ENCODE measurements at places on chromosomes 1 and 21. TPM values are rescaled to one million over a fixed set of nuclear protein-coding genes. Genes with fewer than 3 reads are reported as not detected.
A peak's percentile ranks its signal among the peaks of the same experiment; 100 is the strongest.

- DNase-seq: no peak
- no peak overlapping the region for H3K27ac ChIP-seq
- H3K36me3 ChIP-seq: no peaks in the 10 kb centered on the region
- no peak overlapping the region for H3K4me3 ChIP-seq
- peaks cover 4% of the 10 kb centered on the region for H3K4me1 ChIP-seq
Measured at GRCh38 chr1:171655746-171656116, 3.2 kb upstream of the MYOC start.

Gene TMEM201
- total RNA-seq: 21.8 TPM

Gene TEX38
- total RNA-seq: 0.55 TPM

DNA sequence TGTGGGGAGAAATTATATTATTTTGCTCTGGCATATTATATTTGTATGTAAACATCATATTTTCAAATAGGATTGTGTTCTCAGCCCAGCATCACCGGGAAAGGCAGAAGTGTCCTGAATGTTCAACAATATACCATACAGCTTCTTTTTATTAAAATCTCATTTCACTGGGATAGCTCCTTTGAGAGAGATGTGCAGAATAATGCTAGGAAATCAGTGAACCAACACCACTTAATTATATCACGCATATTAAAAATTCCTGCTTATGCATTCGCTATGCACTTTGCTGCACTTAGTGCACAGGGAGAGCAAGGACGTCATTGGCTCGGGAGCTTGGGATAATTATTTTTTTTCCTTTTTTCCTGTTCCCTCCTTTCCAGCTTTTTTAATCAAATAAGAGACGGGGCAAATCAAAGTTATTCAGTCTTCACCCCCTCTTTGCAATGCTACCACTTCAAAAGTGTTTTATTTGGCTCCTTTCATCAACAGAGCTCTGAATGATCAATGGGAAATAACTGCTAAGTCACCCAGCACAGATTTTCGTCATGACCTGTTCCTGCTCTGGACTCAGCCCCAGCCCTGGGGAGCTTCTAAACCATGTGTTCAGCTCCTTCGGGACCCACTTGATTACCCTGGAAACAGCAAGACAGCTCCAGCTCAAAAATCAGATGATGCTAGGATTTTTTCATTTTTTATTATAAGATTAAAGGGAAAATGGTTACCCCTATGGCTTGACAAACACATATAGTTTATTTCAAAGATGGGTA, 165.5 kb upstream of the DUSP10 start:
- no peak for DNase-seq
- H3K27me3 ChIP-seq: no peaks in the 10 kb centered on the region
- H3K4me3 ChIP-seq: no peak overlapping the region
- H3K27ac ChIP-seq: no peak overlapping the region
- peaks cover 6% of the 10 kb centered on the region for H3K36me3 ChIP-seq
- H3K4me1 ChIP-seq: no peaks in the 10 kb centered on the region

- H3K4me1 ChIP-seq: no peaks in the 10 kb centered on the region
- H3K27me3 ChIP-seq: no peaks in the 10 kb centered on the region
- no peak overlapping the region for H3K4me3 ChIP-seq
- DNase-seq: no peak
Measured at GRCh38 chr1:211339631-211340041, 13.0 kb downstream of the TRAF5 start.

Gene CACHD1
- total RNA-seq: 29.2 TPM

DNA sequence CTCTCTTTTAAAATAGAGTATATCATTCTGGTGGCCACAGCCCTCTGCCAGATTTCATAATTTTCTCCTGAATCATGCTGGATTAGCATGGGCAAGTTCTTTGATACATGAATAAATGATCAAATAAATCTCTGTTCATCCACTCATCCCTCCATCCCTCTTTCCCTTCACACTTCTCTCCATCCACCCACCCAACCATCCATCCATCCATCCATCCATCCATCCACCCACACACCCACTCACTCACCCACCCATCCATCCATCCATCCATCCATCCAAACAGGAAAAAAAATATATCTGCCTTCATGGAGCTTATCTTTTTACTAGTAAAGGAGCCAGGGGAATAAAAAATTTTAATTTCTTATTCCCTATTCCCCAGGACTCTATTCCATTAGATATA, 49.3 kb downstream of the URB2 start:
- no peaks in the 10 kb centered on the region for H3K36me3 ChIP-seq
- H3K4me3 ChIP-seq: no peak overlapping the region
- H3K27ac ChIP-seq: no peak overlapping the region
- H3K4me1 ChIP-seq: no peaks in the 10 kb centered on the region

- H3K4me1 ChIP-seq: no peaks in the 10 kb centered on the region
- H3K27me3 ChIP-seq: no peaks in the 10 kb centered on the region
- no peak for DNase-seq
- no peak overlapping the region for H3K27ac ChIP-seq
- no peaks in the 10 kb centered on the region for H3K36me3 ChIP-seq
Measured at GRCh38 chr1:152926091-152926490, 17.7 kb downstream of the IVL start.

DNA sequence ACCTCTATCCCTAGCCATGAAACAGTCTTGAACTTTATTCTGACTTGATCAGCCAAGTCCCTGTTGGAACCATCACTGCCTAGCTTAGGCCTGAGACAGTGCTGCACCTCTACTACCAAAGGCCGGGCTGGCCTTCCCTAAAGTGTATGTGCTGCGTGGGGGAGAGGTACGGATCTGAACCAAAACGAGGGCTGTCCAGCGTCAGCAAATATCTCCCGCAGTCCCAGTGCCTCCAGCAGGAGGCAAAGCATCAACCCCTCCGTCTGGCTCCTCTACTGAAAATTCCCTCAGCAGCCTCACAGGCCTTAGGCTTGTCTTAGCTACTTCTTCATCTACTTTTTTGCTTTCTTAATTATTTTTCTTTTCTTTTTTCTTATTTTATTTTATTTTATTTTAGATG, 33.3 kb upstream of the KIF26B start:
- no peaks in the 10 kb centered on the region for H3K4me1 ChIP-seq
- DNase-seq: no peak

- no peaks in the 10 kb centered on the region for H3K27me3 ChIP-seq
- H3K4me3 ChIP-seq: no peak overlapping the region
- peaks cover 54% of the 10 kb centered on the region for H3K36me3 ChIP-seq
- H3K27ac ChIP-seq: no peak overlapping the region
- H3K4me1 ChIP-seq: no peaks in the 10 kb centered on the region
- DNase-seq: no peak
Measured at GRCh38 chr1:66371233-66372005, 162.5 kb upstream of the SGIP1 start.

DNA sequence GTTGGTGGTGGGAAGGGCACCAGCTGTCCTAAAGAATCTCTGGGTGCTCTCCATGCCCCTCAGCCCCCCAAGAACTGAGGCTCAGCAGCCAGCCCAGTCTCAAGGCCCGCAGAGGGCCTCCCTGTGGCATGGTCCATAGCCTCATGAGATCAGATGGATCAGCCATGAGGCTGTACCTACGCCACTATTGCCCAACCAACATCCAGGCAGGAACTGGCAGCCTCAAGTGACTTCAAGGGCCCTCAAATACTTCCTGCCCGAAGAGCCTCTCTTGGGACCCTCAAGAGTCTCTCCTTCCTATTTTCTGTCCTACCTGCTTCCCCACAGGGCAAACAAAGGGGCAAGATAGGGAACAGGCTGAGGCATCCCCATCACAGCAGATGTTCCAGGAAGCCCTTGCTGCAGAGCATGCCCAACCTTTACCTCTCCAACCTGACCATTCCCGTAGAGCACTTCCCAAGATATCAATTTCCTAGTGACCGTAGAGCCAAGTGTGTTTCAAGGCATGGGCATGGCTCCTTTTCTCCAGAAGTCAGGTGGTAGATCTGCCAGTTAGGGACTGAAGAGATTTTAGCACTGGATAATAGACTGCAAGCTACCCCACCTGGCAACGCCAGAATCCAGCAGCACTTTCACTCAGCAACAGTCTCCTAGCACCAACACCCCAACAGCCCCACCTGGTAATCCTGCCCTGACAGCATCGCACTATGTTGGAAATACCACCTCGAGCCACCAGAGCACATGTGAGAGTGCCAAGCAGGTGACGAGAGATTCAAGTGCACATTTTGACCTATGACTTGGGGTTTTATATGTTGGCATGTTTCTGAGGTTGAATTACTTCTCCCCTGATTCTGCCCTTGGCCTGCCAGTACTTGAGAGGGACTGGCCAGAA, 13.7 kb upstream of the MFSD2A start:
- no peak overlapping the region for H3K4me3 ChIP-seq
- H3K27ac ChIP-seq: no peak overlapping the region
- DNase-seq: no peak
- no peaks in the 10 kb centered on the region for H3K27me3 ChIP-seq
- H3K36me3 ChIP-seq: no peaks in the 10 kb centered on the region

Gene GPR89A
- 37.4 TPM for total RNA-seq

- H3K36me3 ChIP-seq: no peaks in the 10 kb centered on the region
- no peak overlapping the region for H3K27ac ChIP-seq
- H3K27me3 ChIP-seq: no peaks in the 10 kb centered on the region
- peaks cover 4% of the 10 kb centered on the region for H3K4me1 ChIP-seq
Measured at GRCh38 chr1:202068596-202068995, 54.1 kb upstream of the GPR37L1 start.

Gene NBPF20
- 5.2 TPM for total RNA-seq

- H3K27ac ChIP-seq: no peak within 1 kb of the TSS
- H3K4me1 ChIP-seq: no peaks in the 10 kb centered on the region
- no peaks in the 10 kb centered on the region for H3K36me3 ChIP-seq
- no peak within 1 kb of the TSS for H3K4me3 ChIP-seq
- peak; percentile 89 for DNase-seq
Measured at GRCh38 chr1:12166834-12167492, at the start of gene TNFRSF1B. TSS of gene TNFRSF1B (plus strand) at chr1:12166991. CDS start at chr1:12167092, 101 bp downstream.

Gene DMRTB1
- not detected for total RNA-seq

Gene RRAGC
- 23.0 TPM for total RNA-seq

- no peak overlapping the region for H3K4me3 ChIP-seq
- H3K27ac ChIP-seq: no peak overlapping the region
- H3K36me3 ChIP-seq: no peaks in the 10 kb centered on the region
- DNase-seq: no peak
- no peaks in the 10 kb centered on the region for H3K27me3 ChIP-seq
Measured at GRCh38 chr1:168271636-168272035, 9.0 kb upstream of the TBX19 start.

- H3K36me3 ChIP-seq: no peaks in the 10 kb centered on the region
- H3K4me3 ChIP-seq: no peak overlapping the region
- H3K27me3 ChIP-seq: no peaks in the 10 kb centered on the region
- peaks cover 5% of the 10 kb centered on the region for H3K4me1 ChIP-seq
- H3K27ac ChIP-seq: no peak overlapping the region
Measured at GRCh38 chr1:56194701-56195300, 384.6 kb downstream of the PLPP3 start.

Gene SPRR1A
- total RNA-seq: not detected

GRCh38 chr1:31637915-31638673, 6.6 kb downstream of the PEF1 start:
- H3K36me3 ChIP-seq: peaks cover 20% of the 10 kb centered on the region
- no peak overlapping the region for H3K27ac ChIP-seq
- H3K4me3 ChIP-seq: no peak overlapping the region

GRCh38 chr1:42369471-42369870, 11.1 kb upstream of the RIMKLA start:
- H3K27ac ChIP-seq: no peak overlapping the region
- H3K36me3 ChIP-seq: no peaks in the 10 kb centered on the region
- no peaks in the 10 kb centered on the region for H3K4me1 ChIP-seq
- peaks cover 12% of the 10 kb centered on the region for H3K27me3 ChIP-seq
- H3K4me3 ChIP-seq: no peak overlapping the region

Gene CELA3B
- total RNA-seq: not detected

Gene KRTAP12-2
- total RNA-seq: not detected

GRCh38 chr1:219152751-219153150, 20.9 kb upstream of the LYPLAL1 start:
- H3K4me3 ChIP-seq: no peak overlapping the region
- no peak for DNase-seq
- no peaks in the 10 kb centered on the region for H3K4me1 ChIP-seq
- no peak overlapping the region for H3K27ac ChIP-seq
- H3K36me3 ChIP-seq: no peaks in the 10 kb centered on the region

Gene LCE1B
- total RNA-seq: not detected

Gene GPR153
- total RNA-seq: 2.3 TPM

DNA sequence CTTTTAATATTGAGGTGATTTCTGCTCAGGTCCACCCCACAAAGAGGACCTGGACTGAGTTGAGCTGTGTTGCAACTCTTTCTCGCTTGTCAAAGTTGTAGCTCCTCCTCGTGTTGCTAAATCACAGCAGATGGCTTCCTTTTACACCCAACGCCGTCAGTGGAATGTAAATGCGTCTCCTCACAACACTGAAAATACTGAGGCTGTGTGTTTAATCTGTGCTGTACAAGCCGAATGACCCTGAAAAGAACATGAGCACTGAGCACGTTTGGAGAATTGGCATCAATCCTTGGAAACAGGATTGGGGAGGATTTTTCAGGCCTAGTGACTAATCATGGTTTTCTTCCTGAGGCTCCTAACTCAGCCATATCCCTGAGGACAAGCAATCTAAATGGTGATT, 196.0 kb downstream of the CRB1 start:
- no peaks in the 10 kb centered on the region for H3K36me3 ChIP-seq
- H3K27ac ChIP-seq: no peak overlapping the region
- H3K27me3 ChIP-seq: no peaks in the 10 kb centered on the region
- H3K4me3 ChIP-seq: no peak overlapping the region
- no peaks in the 10 kb centered on the region for H3K4me1 ChIP-seq

Gene C1QC
- total RNA-seq: not detected

Gene DRAXIN
- 6.0 TPM for total RNA-seq

GRCh38 chr1:2486558-2486957, 10.5 kb downstream of the PLCH2 start:
- H3K27ac ChIP-seq: no peak overlapping the region
- no peaks in the 10 kb centered on the region for H3K4me1 ChIP-seq
- no peaks in the 10 kb centered on the region for H3K27me3 ChIP-seq
- no peaks in the 10 kb centered on the region for H3K36me3 ChIP-seq

- no peak overlapping the region for H3K27ac ChIP-seq
- peaks cover 80% of the 10 kb centered on the region for H3K36me3 ChIP-seq
- DNase-seq: no peak
- H3K4me1 ChIP-seq: peaks cover 3% of the 10 kb centered on the region
Measured at GRCh38 chr21:39258207-39258606, 55.2 kb downstream of the BRWD1 start.

Gene SNX7
- total RNA-seq: 37.5 TPM

Measured in endodermal cell (in vitro differentiated cells).